RWPE2 (cell line): ENCODE measurements at places on chromosomes 4 and X.

- peak; percentile 80 for DNase-seq
Measured at GRCh38 chr4:101977076-101977475, 186.5 kb downstream of the BANK1 start.

DNA sequence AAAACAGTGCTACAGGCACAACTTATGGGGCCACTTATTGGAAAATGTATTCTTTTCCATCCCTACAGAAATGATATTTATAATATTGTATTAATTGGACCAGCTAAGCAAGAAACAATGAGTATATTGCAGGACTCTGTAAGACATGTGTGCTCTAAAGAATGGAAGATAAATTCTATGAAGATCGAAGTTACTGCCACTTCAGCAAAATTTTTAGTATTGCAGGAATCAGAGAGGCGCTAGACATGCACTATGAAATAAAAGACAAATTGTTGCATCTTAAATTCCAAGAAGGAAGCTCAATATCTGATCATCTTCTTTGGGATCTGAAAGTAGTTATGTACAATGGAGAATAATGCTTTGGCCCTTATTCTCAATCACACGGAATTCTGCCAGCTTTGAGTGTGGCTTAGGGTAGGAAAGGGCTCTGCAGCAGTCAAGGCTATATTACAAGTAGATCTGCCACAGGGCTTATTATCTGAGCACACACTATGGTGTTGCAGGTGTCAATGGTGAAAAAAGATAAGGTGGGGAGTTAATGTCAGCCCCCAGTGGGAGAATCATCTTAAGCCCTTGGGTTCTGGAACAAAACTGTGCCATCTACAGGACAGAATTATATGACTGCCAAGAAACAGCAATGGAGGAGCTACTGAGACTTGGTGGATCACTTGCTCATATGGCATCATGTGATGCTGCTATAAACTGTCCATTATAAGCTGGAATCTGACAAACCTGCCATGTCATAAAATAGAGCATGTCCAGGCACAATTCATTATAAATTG lies 334.0 kb upstream of the NDST3 start:
- DNase-seq: no peak

- DNase-seq: no peak
Measured at GRCh38 chr4:84496331-84496705, 2.8 kb downstream of the NKX6-1 start.

DNA sequence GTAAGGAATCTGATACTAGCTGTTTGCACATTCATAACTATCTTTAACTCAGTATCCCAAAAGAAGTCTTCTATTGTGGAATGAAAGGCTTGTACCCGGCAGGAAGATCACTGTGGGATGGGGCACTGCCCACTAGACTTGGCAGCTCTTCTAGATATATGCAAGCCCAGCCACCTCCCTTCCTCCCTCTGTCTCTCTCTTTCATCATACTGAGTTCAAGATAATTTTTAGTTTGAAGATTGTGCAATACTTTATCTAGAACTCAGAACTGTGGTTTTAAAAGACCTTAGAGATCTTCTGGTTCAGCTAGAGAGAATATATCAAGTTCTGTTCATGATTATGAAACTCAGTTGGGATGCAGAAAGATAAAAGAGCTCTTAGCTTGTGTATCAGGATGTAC lies 22.5 kb upstream of the GPR34 start:
- no peak for DNase-seq

GRCh38 chrX:120749141-120749846 lies 119.4 kb upstream of the C1GALT1C1 start:
- DNase-seq: no peak

DNA sequence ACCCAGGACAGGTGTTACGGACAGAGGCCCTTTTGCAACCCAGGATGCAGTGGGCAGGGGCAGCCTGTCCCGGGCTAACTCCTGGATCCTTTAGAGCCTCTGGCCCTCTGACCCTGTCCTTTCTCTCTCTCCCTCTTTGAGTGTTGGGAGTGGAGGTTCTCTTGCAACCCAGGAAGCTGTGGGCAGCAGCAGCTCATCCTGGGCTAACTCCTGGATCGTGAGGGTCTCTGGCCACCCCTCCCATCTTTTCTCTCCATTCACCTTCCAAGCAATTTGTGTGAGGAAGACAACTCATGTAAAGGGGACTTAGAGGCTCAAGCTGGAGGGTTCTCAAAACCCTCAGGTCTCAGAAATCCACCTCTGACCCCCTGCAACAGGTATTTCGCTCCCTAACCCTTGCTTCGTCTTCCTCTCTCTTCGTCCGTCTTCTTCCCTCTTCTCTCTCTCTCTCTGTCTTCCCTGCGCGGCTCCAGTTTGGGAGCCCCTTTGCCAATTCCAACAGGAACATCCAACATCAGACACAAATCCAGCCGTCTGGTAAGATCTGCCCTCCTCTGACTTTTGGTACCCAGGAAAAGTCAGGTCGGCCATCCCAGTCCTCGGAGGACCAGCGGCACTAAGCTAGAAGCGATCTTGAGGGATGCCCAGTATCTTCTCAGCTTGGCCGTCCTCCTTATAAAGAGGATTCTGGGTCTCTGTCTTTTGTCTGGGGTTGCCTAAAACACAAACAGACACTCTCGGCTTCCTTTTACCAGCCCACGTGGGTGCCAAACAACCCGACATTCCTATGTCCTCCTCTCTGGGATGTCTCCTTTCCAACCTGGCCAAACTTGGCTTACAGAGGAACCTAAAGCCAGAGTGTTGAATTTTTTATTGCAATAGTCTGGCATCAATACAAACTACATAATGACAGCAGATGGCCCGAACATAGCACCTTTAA lies 7.9 kb downstream of the ASMTL start:
- peak; percentile 16 for DNase-seq

DNA sequence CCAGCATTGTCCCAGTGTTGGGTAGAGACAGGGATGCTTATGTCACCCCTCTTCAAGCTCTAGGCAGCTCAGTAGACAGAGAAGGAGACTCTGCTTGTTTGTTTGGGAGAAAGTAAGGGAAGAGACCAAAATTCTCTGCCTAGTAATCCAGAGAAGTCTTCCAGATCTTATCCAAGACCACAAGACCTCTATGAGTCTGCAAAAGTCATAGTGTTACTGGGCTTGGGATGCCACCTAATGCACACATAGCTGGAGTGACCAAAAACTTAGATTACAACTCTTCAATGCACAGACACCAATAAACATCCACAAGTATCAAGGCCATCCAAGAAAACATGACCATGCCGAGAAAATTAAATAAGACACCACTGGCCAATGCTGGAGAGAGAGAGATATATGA lies 205.5 kb downstream of the UNC5C start:
- DNase-seq: no peak
